Activated T-cell treated with anti-CD3 and anti-CD28 coated beads, Interleukin-2, amount 50 U/mL, for 4 hours (primary cell): ENCODE measurements at places on chromosomes 1 and 21.
A peak's percentile ranks its signal among the peaks of the same experiment; 100 is the strongest.

DNA sequence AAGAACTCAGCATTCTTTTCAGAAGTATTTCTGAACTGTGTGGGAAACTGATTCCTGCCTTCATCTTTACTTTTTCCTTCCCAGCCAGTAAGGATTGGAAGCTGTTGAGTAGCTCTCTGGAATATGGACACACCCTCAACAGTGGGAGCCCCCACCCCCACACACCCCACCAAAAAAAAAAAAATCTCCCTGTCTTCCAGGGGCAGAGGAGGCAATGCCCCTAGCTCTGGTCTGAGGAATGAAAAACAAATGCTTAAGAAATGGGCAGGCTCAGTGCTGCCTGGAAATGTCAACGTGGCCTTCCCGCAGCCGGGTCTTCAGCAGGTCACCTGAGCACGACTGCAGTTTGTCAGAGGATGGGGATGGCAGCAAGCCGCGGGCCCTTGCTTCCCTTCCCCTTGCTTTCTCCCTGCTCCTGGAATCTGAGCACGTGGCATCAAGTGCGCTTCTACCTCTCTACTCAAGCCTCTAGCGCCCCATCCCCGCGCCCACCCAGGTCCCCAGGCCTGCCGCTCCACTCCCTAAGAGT is 479 bp downstream of the RGS16 start:
- DNase-seq = no peak

- DNase-seq = peak; percentile 63
Observed at GRCh38 chr1:179002552-179003345, 22.9 kb upstream of the FAM20B start.

DNA sequence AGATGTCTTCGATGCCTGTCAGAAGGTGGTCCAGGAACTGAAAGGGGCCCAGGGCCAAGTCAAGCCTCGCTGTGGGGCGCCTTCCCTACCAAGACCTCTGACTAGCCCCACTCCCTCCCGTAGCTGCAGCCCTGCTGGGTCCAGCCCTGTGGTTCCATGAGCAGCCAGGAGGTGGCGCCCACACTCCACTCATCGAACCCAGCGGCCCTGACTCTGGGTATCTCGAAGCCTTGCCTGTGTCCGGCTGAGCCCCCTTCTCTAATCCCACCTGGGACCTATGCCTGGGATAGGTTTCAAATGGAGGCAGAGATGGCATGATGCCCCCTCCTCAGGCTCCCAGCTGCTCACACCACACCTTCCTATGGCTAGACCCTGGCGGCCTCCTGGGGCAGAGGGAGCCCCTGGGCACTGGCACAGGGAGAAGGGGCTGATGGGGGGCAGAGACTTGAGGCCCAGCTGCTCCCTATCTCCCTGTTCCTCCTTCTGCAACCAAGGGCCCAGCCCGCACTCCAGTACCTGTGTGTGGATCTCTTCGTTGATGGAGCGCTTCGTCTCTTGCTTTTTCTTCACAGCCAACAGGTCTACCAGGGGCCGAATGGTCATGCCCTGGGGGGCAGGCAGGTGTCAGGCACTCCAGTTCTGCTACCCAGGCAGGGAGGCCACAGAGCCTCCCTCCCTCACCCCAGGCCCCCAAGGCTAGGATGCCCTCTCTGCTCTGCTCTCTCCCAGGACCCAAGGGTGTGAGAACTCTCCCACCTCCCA is 52.0 kb downstream of the SLC9A1 start:
- peak; percentile 82 for DNase-seq

GRCh38 chr1:27003745-27004470 is 8.7 kb downstream of the TENT5B start:
- DNase-seq = no peak

- no peak for DNase-seq
Observed at GRCh38 chr1:57770772-57771171, 346.9 kb upstream of the DAB1 start.
